ENCODE measurements at places on chromosomes 1 and 21.

GRCh38 chr1:197660389-197660788, 114.9 kb downstream of the DENND1B start:
- DNase-seq, result no peak

DNA sequence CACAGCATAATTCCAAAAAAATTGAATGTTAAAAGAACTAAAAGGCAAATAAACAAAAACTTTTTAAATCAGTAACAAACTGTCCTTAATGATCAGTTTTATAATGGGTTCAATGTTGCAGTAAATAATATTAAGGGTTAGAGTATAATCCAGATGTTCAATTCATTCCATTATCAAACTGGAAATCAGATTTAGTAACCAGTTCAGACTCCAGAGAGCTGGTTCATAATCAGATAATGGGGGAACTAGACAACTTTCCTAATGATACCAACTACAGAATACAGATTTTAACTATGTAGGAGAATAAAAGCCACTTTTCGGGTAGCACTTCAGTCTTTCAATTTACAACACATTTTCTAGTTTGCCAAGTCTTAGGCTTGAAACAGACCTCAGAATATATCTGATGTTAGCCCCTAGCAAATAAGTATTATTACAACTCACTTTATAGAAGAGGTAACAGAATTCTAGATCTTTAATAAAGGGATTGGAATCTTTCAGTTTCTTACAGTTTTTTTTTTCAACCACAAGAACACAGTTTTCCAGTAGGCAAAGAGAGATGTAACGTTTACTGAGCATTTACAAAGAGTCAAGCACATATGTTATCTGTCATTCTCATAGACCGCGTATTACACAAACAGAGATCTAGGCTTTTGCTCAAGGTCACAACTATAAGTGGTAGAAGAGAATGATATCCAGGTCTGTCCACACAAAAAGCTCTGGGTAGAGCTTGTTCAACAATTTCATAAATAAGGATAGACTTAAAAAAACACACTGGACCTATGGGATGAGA, 1.9 kb upstream of the DCAF6 start:
- no peak for DNase-seq

GRCh38 chr1:89523572-89524368, 859 bp upstream of the LRRC8B start:
- DNase-seq, result no peak

GRCh38 chr1:224087286-224087794, 26.6 kb upstream of the FBXO28 start:
- DNase-seq, result no peak

DNA sequence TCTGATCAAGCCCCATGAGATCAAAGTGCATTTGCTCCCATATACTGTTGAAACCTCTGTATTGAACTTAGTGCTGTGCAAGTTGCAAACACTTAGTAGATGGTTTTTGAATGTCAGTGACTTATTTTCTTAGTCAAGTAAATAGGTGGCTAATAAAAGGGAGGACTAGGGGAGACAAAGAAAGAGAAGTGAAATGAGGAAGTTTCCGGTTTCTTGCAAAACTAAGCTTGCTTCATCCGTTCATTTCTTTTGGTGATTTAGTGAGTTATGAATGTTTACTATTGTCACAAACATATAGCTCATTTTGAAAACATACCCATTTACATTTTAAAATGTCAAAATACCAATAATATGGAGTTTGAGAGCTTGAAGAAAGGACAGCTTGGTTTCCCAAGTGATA, 23.0 kb downstream of the ADAMTS5 start:
- no peak for DNase-seq

GRCh38 chr1:110380672-110381283, 10.0 kb downstream of the SLC16A4 start:
- DNase-seq, result no peak

DNA sequence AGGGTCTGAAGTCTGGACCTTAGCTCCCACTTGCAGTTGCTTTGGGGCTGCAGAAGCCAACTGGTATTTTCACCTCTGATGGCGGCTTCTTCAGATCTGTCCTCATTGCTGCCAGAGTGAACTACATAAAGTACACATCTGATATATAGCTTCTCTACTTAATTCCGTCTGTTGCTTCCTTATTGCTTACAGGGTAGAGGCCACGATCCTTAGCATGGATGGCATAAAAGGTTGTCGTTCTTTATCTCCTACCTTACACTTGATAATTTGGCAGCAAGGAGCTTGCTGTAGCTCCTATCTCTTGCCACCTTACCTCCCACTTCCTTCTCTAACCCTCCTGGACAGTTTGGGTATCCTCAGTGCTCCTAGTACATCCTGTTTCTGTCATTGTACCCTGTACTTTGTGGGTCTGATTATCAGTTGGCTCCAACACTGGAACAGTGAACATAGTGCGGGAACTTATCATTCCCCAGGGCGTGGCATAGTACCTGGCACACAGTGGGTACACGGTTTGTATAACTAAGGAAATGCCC, 30.9 kb upstream of the NBL1 start:
- no peak for DNase-seq

- DNase-seq, result no peak
Observed at GRCh38 chr1:29033829-29034466, 89.8 kb downstream of the TMEM200B start.

GRCh38 chr1:59295618-59296017, 1.3 kb upstream of the FGGY start:
- DNase-seq, result no peak

DNA sequence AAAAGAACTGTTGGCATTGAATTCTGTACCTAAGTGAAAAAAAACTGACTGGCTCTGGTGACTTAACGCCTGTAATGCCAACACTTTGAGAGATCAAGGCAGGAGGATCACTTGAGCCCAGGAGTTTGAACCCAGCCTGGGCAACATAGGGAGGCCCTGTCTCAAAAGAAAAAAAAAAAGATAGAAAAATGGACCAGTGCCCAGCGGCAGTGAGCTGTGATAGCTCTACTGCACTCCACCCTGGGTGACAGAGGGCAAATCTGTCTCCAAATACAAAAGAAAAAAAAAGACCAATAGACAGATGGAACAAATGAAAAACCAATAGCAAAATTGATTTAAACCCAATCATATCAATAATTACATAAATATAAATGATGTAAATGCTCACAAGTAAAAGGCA, 674 bp upstream of the AKR7A3 start:
- no peak for DNase-seq

DNA sequence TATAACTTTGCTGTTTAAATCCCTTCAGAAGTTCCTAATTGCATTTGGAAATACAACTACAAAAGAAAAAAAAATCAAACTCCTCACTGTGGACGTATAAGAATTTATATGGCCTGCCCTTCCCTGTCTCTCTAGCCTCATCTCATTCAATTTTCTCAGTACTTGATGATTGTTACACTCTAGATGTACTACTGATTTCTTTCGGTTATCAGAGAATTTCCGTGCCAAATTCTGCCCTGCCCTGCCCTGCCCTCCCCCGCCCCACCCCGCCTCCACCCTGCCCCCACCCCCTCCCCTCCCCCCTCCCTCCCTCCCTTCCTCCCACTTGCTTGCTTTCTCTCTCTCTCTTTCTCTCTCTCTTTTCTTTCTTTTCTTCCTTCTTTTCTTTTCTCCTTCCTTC, 71.7 kb upstream of the MPC2 start:
- DNase-seq, result no peak

- no peak for DNase-seq
Observed at GRCh38 chr1:17941431-17942189, 166.0 kb upstream of the IGSF21 start.

GRCh38 chr1:62241371-62242131, 46.9 kb downstream of the L1TD1 start:
- no peak for DNase-seq

GRCh38 chr1:35663434-35663833, 22.1 kb upstream of the PSMB2 start:
- no peak for DNase-seq

DNA sequence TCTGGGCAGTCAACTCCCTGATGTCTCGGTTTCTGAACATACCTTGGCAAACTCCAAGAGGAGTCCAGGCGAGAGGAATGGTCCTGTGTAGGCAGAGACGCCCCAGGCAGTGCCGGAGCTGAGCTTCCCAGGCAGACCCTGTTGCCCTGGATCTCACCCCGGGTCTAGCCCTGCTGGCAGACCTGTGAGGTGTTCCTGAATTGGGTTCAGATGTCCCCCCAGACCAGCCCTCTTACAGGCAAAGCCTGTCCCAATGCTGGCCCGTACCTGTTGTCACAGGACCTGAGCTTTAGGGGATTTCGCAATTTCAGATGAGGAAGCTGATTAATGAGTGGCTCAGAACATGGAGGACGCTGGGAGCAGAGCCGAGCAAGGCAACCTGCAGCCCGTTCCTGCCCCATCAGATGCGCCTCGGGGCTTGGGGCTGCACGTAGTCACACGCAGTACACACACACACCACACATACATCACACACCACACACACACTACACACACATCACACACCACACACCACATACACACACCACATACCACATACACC, 38.5 kb upstream of the PDE9A start:
- no peak for DNase-seq

GRCh38 chr1:30686236-30686935, 37.0 kb downstream of the MATN1 start:
- no peak for DNase-seq

GRCh38 chr1:119361620-119362344, 6.8 kb upstream of the HAO2 start:
- no peak for DNase-seq

DNA sequence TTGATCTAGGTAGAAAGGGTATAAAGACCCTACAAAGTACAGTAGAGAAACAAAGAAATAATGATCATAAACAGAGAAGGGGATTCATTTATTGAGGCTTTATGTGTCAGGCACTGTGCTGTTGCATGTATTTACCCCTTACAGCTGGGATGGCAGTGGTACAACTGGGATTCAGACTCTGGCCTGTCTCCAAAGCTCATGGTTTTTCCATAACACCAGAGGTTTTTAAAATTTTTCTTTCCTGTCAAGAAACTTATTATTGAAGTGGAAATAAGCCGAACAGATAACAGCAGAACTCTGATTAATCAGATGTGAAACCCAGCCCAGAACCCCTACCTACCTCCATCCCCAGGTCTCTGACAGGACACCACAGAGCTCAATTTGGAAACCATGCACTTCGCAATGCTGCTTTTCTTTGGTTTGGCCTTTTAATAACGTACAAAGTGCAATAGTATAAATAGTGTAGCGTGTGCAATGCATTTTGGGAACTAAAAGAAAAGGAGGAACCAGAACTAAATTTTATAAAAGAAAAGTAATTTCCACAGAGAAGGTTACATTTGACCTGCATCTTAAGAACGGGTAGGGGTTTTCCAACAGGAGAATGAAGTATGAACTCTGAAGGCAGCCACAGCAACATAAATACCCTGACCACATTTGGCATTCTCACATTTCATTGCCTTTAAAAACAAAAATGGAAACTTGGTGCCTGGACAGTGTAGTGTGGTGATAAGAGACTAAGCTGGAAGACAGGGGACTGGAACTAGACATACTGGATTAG, 92.0 kb upstream of the S1PR1 start:
- no peak for DNase-seq

- no peak for DNase-seq
Observed at GRCh38 chr1:22704440-22705067, 6.1 kb upstream of the EPHB2 start.

GRCh38 chr1:92298213-92298572, 594 bp downstream of the GLMN start:
- DNase-seq, result no peak

GRCh38 chr1:106912131-106912530, 144.3 kb upstream of the PRMT6 start:
- no peak for DNase-seq

DNA sequence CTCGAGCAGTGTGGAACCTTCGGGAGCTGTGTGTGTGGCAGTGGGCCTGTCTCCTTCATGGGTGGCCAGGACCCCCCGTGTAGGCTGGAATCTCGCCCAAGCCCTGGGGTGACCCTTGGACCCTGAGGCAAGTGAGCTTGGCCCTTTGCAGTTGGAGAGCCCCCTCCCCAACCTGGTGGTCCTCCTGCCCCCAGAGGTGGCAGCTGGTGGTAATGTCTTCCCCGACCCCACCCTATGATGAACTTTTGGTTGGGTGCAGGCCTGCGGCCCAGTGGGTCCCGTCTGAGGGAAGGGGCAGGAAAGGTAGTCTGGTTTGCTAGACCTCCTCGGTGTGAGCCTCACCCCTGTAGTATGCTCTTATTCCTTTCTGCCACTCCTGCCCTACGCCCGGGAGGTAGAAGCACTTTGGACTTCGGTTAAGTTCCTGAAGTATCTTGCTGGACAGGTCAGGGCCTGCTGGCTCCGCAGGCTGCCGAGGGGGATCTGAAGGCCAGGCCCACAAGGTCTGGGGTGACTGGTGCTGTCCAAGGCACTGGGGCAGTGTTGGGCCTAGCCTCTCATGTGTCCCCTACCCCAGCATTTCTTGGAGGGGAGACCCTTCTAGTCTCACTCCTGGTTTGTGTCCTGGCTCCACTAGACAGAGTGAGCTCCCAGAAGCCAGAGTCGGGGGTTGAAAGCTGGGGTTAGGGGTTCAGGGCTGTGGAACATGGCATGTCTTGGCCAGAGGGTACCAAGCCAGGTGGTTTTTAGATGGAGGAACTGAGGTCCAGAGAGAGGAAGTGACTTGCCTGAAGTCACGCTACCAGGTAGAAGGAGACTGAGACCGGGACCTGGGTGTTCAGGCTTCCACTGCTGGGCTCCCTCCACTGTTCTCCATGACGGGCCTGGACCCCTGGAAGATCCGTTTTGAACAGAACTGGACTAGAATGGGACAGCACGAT, 1.8 kb downstream of the ZNF362 start:
- DNase-seq, result no peak

DNA sequence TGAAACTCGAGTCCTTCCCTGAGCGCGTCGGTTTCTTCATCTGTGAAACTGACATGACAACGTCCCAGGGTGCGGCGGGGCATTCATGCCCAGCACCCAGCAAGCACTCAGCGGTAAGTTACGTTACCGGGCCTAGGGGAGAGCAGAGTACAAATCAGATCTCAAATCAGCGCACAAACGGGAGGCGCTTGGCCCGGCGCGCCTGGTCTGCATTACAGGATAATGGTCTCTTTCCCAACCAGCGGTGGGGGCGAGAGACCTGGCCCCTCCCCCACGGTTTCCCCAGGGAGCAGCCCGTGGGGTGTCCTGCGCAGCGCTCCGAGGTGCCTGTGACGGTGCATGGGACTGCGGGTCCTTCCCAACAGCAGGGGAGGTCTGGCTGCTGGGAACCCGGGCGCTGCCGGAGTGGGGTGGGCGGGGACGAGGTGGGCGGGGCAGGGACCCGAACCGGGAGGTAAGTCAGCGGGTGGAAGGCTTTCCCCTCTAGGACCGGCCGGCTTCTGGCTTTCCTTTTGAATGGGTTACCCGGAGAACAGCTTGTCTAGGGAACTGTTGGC, 1.0 kb downstream of the TMEM51 start:
- no peak for DNase-seq

Data from cortex of kidney (tissue), 1 donor.